ENCODE measurements at places on chromosomes 6 and 20.
A peak's percentile ranks its signal among the peaks of the same experiment; 100 is the strongest.

- DNase-seq: no peak
These were observed 295.2 kb downstream of the GJA1 start for GRCh38 chr6:121730616-121731015.

- no peak for DNase-seq
These were observed 39.5 kb downstream of the FAM110A start for GRCh38 chr20:872855-873520.

DNA sequence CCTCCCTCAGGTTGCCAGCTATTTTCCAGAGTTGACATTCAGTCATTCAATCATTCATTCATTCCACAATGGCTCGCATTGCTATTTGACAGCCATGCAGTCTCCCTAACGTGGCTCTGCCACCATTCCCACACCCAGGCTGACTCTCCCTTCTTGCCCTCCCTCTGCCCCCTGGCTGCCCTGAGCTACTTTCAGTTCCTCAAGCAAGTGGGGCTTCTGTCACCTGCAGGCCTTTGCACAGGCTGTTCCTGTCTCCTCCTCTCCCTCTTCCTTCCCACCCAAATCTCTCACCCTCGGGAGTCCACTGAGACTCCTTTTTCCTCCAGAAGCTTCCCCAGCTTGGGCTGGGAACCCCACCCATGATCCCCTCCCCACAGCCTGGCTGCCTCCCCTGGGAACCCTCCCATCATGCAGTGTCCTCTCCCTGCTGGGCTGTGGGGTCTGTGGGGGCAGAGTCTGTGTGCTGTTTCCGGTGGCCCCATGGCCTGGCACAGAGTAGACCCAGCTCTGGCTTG, 2.6 kb downstream of the PACSIN1 start:
- no peak for DNase-seq

DNA sequence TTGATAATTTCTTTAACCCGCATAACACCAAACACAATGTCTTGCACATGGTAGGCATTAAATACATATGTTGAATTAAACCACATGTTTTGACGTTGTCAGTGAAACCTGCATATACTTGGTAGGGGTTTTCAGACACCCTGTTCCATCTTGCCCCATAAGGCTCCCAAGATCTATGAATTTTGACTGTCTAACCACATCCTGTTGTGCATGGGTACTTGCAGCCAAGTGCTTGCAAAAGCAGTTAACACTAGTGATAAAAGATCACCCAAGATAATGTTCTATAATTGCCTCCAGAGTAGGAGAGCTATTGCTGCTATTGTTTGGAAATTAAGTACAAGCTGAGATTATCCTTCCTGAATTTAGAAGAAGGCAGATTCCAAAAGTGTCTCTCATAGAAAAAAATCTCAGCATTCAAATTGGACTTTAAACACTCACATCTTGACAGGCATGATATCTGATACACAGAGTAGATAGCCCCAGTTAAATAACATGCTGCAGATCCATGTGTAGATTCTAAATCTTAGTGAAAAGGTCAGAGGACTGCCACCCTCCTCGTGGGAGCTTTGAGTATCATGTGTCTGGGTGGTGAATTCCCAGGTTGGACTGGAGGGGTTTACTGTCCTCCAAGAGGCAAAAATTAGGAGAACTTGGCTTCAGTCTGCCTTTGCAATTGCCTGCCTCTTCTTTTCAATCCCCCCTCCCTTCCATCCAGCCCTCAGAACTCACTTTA, 25.8 kb upstream of the CCN6 start:
- peak; percentile 95 for DNase-seq

GRCh38 chr6:155014137-155014536, 19.0 kb downstream of the TIAM2 start:
- no peak for DNase-seq

DNA sequence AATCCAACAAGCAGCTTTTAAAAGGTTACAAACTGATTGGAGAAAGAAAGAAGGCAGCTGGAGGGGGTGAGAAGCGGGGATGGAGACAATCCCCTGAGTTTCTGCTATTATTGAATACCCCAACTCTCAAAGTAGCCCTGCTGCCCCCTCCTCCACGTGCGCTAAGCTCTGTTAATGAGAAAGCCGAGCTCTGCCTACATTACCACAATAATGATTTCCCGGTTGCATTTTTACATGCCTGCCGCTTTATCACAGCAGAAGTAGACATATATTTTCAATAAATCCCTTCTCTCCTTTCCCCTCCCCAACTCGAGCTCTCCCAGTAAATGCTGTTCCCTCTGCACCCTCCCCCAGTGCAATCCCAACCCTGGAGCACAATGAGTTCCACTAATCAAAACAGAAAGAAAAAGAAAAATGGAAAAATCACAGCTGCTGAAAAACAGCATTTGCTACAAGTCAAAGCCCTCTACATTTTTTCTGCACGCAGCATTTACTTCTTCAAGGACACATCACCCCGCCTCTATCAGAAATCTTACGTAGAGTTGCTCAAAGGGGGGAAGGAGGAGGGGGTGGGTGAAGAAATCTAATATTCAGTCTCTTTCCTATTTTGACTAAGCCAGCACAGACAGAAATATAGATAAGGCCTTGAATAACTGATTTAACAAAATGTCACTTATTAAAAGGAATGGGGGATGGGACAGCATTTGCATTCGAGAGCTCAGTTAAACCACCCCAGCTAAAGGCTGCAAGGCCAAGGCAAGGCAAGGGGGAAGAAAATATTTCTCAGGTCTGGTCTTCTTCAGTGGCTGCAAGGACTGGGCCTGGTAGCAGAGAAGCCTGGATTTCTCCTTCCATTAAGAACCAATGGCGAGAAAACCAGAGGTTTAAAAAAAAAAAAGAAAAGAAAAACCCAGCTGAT, 10.7 kb downstream of the TRERF1 start:
- DNase-seq: peak; percentile 29

GRCh38 chr20:19478320-19478895, 266.0 kb downstream of the SLC24A3 start:
- DNase-seq: no peak

DNA sequence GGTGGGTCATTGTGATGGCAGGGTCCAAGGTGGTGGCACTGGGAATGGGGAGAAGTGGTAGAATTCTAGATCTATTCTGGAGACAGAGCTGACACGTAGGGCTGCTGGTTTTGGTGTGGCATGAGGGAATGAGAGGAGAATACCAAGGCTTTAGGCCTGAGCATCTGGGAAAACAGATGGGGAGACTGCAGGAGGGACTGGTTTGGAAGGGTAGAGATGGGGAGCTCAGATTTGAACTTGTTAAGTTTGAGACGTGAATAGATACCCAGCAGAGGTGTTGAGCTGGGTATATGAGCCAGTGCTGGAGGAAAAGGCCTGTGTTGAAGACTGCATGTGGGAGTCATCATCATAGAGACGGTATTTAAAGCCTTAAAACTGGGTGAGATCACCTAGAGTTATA, 17.5 kb downstream of the TRMT6 start:
- no peak for DNase-seq

- no peak for DNase-seq
These were observed 2.3 kb downstream of the THBS2 start for GRCh38 chr6:169251371-169251802.

DNA sequence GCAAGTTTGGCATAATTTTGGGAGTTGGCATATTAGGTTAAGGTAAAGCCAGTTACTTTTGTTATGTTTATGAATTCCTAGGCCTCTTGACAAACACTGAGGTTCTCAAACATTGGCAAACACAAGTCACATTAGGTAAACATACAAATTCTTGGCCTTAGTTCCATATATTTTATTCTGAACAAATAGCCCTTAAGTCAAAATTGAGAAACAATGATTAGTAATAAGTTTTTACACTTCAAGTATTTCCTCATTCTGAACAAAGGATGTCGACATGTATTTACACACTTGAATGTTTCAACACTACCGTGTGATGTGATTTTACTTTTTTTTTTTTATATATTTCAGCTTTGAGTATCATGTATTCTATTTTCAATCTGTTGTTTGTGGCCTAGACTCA, 3.8 kb upstream of the ECHDC1 start:
- DNase-seq: no peak

Measured in fibroblast of skin of left quadriceps (primary cell).